ENCODE measurements at places on chromosomes 2 and 18.
A peak's percentile ranks its signal among the peaks of the same experiment; 100 is the strongest.

- no peak for DNase-seq
Measured at GRCh38 chr2:27581417-27582128, 1.3 kb upstream of the ZNF512 start.

DNA sequence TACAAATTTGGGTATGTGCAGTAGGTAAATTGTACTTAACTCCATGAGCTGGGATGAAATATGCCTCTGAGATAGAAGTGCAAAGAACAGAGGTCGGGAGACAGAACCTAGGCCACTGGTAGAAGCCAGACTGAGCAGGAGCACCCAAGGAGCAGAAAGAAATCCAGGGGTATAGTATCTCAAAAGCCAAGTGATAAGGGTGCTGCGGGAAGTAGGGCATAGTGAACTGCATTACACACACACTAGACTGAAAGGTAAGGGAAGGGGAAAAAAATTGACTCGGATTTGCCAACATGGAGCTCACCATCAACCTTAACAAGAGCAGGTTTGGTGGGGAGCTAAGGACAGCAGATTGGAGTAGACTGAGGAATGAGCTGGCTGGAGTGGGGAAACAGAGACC, 89.3 kb upstream of the TMEM247 start:
- DNase-seq, result no peak

- DNase-seq, result no peak
Measured at GRCh38 chr2:38925982-38926381, 36.3 kb downstream of the ARHGEF33 start.

DNA sequence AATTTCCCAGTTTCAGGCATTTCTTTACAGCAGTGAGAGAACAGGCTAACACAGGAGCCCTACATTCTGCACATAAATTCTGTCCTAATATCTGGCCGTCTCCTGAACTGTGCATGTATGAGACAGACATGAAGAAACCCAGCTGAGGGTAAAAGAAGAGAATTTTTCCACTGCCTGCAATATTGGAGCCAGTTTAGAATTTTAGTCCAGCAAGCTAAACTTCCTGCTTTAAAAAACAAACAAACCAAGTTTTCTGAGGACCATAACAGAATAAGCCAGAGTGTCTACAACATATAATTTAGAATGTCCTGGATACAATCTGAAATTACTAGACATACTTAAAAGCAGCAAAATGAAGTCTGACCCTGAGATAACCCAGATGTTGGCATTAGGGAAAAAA, 215.1 kb upstream of the KLHL29 start:
- DNase-seq, result no peak

DNA sequence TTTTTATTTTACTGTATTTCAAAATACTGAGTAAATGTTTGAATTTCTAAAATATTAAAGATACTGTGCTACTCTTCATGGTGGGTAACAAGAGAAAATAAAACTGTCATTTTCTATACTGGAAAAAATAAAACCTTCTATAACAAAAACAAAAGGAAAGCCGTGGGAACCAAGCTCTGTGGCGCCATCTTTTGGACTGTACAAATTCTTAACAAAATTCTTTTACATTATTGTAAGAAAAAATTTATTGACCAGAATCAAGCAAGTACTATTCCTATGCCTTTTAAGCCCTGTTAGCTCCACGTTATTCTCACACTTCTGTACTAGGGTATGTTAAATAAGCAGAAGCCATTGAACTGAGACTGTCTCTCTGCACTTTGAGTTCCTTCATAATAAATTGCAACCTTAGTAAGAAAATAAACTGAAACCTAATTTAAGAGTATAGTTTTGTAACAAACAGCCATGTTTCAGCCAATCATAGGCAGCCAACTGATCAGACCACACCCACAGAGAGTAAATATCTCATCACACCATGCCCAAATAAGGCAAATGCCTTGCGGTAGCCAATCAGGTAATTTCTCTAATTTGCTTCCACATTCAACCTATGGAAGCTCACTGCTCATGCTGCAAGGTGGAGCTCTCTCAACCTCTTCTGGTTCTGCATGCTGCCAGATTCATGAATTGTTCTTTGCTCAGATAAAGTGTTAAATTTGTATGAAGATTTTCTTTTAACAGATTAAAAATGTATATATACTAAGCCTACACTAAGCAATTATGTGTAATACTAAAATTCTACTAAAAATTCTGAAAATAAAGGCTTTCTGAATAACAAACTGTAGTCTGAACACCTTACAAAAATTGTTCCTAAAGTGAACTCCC, 42.2 kb downstream of the HIBCH start:
- DNase-seq, result peak; percentile 21

DNA sequence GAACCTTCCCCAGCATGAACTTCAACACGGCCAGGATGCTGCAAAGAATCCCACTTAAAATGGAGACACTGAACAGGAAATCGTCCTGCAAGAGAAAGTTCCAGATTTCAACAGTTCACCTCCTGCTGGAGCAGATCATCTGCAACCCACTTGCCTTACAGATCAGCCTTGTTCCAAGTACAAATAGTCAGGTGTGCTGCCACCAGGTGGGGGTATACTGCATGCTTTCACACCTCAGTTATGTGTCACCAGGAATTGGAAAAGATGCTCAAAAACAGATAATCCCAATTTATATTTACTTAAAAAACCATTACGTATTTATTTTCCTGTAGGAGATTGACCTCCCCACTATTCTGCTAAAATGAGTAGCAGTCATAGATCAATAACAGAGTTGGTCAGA, 212.3 kb downstream of the MGAT5 start:
- DNase-seq, result peak; percentile 81

DNA sequence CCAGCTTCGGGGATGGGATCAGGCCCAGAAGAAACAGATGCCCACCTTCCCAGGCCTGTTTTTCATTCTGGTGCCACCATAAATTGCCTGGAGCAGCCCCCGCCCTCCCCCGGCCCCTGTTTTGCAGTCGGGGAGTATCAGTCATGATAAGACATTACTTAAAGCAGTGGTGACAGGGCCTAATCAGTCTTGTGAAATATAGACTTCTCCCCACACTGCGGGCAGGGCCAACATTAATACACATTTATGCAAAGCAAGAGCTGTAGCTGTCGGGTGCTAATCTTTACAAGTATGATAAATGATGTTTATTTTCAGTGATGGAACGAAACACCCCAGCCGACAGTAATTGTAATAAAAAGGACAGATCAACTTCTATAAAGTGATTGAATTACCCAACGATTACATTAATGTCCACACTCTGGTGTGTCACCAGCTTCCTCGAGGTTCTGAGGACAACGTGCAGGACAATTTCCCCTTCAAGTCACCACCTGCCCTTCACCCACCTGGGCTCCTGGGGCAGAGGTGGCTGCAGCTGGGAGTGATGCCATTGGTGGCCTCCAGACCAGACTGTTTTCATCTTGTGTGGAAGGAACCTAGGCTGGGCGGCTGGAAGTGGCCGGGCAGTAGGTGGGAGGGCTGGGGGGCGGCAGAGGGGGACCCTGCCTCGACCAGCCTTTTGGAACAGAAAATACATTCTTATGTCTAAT, 226.0 kb downstream of the TFCP2L1 start:
- DNase-seq, result no peak

- DNase-seq, result no peak
Measured at GRCh38 chr2:20897874-20898453, 75.1 kb upstream of the LDAH start.

- DNase-seq, result no peak
Measured at GRCh38 chr18:50880119-50880465, 1.2 kb downstream of the ME2 start.
